ENCODE measurements at places on chromosomes 2 and 18.

DNA sequence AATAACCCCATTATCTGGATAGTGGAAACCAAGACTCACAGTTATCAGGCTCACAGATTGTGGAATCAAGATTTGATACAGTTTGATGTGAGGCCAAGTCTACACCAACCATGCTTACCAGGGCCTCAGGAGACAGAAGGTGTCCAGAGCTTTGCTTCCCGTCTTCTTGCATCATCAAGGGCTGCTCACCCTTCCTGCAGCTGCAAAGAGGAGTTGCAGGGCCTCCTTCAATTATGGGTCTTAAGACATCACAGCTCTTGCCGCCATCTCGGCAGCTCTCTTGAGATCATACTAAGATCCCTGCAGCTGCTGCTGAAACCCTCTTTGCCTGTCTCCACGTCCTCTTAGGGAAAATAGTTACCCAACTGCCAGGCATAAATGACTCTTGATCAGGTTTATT is 176.0 kb downstream of the MGAT5 start:
- no peak for DNase-seq

- no peak for DNase-seq
Measured at GRCh38 chr2:28401411-28401810, 8.8 kb downstream of the FOSL2 start.

GRCh38 chr2:44801289-44801840 is 140.1 kb upstream of the SIX3 start:
- DNase-seq: no peak

- DNase-seq: peak; percentile 39
Measured at GRCh38 chr2:229133155-229133772, 137.8 kb downstream of the PID1 start.
